Glutamatergic neuron (in vitro differentiated cells): ENCODE measurements at places on chromosomes 7 and 10.

DNA sequence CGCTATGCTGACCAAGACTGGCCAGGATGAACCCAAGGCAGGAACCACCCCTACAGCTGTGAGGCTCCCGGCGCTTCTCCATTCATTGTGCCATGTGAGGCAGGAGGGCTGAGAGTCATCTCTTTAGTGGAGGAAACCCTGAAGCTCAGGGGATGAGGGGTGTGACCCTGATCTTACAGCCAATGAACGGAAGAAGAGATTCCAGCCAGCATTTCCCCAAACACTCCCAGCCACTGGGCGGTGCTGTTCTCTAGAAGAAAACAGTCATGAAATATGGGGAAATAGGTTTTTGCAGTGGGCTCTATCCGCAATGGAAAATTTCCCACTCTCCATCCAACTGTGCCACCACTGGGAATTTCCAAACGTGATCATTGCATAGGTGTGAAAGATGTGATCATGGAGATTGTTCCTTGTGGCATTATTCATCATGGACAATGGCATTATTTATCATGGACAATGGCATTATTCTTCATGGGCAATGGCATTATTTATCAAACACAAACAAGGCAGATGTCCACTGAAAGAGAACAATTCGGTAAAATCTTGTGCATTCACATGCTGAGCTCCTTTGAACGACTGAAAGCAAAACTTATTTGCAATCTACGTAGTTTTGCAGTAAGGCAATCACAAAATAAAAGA lies 14.0 kb upstream of the SLC18A2 start:
- DNase-seq = peak; percentile 36

- DNase-seq = no peak
Measured at GRCh38 chr7:116762971-116763370, 91.0 kb downstream of the MET start.

DNA sequence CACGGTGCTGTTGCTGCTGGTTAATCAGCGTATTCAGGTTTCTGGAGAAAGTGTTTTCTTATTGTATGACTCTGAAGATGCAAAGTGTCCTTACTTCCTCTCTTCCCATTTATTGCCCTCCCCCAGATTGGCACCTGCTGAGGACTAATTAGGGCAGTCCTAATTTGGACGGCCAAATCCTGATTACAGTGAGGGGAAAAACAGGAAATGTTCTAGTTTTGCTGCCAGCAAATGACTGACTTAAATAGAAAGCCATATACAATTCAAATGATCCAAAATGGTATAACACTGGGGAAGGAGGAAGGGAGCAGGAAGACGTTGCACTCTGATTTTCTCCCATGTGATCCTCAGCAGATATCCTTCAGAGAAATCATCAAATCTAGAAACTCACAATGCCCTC lies 222.4 kb upstream of the LRGUK start:
- no peak for DNase-seq

DNA sequence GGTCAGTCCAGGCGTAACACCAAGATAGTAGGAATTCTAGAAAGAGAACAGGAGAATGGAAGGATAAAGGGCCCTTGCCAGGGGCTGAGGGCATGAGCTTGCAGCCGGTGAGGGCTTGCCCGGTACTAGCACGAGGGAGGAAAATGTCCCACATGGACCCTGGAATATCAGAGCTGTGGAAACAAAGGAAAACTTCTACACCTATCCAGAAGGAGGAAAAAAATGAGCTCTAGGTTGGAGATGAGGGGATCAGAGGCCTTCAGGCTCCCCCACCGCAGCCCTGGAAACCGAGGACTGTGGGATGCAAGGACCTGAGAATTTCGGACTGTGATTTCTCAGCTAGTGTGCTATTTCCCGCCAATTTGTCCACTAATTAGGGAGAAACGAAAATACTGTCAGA lies 22.1 kb downstream of the RAMP3 start:
- DNase-seq = no peak

DNA sequence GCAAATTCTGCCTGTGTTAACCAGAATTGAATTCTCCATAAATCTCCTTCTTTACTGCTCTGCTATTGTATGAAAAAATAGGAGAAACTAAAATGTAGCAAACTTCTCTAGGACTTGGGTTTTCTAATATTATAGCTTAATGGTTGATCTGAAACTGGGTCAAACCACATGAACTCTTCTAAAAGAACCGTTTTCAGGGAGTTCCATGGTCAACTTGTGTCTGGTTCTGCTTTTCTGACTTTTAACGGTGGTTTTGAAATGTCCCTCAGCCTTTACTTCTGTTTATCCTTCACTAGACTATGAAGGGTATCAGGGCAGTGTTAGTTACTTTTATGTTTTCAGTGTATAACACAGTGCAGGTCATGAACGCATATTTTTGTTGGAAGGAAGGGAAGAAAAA lies 242.2 kb downstream of the TSPAN12 start:
- DNase-seq = no peak

DNA sequence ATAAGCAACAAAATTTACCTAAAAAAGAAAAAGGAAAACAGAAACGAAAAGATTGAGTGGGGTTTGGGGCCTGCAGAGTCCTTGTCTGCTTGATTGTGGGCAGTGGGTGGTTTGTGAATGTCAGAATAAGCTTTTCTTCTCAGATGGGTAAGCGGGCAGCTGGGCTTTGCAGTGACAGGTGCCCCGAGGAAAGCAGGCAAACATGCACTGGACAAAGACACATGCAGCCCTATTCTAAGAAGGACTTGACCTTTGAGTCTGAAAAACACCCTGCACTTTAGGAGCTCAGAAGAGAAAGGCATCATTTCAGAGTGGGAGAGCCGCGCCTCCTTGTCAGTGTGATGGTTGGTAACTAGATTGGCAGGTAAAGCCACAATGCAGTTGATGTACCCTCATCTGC lies 562.7 kb downstream of the PTPRN2 start:
- no peak for DNase-seq

- DNase-seq = no peak
Measured at GRCh38 chr7:45132708-45133320, 21.3 kb upstream of the TBRG4 start.

DNA sequence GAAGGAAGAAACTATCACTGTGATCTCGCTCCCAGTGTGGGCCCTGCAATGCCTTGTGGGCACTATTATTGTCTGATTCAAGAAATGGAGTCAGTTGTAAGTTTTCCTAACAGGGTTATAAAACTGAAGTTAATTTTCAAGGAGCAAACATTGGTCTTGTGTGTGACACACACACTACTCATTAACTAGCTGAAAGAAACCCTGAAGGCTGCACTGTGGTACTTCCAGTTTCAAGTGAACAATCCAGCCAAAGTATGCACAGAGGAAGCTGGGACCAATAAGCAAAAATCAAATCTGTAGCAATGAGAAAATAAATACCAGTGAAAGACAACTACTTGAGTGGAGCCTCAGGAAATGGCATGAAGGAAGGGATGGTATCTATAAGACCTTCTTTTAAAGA lies 506.6 kb upstream of the POT1 start:
- DNase-seq = no peak

DNA sequence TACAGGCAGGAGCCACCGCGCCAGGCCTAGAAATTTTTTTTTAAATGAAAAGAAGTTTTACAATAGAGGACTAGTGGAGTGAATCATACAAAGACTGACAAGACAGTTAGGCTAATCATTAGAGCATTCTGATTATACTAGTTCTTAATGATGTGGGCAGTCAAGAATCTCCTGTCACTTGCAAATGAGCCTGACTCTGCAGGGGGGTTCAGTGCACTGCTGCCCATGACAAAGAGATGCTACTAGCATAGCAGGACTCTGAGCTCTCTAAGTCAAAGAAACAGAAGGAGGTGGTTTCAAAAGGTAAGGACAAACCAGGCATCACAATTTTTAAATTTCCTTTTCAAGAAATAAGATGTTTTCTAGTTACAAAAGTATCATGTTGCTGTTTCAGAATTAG lies 59.0 kb downstream of the CCDC6 start:
- DNase-seq = no peak

DNA sequence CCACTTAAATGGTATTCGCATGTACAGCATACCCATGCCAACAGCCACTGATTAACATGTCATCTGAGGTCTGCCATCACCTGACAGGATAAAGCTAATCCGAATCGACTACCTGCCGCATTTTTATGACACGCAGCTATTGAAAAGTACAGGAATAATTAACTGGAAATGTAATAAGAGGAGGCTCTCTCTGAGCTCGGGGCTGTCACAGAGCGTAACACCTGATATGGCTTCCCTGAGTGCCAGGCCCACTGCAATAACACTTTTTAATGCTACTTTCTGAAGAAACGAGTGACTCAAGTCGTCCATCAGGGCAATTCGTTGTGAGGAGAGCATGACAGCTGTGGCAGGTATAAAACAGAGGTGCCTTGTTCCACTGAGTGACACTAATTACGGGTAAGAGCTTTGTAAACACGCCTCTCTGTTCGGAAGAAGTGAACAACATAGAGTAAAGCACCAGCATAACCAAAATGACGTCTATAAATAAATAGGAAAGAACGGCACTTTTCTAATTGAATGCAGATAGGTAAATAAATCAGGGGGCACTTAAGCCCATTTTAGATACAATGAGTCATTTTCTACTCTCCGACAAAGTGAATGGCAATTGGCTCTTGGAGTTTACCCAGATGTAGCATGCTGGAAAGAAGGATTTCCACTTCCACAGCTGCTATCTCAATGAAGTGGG lies 56.5 kb upstream of the CREB5 start:
- DNase-seq = no peak

DNA sequence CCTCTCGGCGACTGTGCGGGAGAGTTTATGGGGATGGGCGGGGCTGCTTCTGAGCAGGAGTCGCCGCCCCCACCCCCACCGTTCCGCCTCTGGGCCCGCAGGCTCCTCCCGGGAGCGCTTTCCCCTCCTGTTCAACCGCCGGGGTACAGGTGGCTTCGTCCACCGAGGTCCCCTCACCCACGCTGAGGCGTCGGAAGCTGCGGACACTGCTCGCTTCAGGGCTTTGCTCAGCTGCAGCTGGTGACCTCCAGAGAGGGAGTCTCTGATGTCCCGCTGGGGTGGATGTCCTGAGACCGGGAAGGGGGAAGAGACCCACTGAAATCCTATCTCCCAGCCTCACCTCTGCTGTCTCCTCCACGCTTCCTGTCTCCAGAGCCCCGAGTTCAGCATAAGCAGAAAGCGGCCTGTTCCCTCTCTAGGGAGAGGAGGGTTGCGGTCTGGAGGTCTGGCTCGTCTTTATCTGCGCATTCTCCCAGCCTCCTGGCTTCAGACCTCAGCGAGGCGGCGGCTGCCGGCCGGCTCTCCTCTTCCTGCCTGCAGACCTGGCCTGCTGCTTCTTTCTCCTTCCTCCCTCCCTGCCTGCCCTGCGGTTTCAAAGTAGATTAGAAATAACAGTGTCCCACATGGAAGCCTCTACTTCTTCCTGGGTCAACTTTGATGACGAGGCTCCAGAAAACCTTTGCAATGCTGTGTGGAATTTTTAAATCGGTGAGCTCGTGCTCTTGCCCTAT lies 1.8 kb downstream of the CYP2E1 start:
- peak; percentile 66 for DNase-seq

DNA sequence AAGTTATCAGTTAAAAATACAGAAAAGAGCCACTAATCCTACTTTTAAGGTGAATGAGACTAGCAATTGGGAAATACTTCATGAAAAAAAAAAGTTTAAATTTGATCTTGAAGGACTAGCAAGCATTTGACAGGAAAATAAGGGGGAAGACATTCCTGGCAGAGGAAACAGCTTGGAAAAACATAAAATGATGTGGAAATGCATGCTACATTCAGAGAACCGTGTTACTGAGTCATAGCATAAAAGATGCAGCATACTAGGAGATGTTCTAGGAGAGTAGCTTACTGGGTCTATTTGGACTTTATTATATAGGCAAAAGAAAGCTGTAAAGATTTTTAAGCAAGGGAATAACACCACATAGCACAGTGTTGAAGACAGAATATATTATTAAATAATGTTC lies 108.6 kb upstream of the COL1A2 start:
- no peak for DNase-seq

- no peak for DNase-seq
Measured at GRCh38 chr7:155107126-155107525, 37.0 kb downstream of the HTR5A start.

- no peak for DNase-seq
Measured at GRCh38 chr7:153454306-153454705, 597.9 kb upstream of the DPP6 start.

DNA sequence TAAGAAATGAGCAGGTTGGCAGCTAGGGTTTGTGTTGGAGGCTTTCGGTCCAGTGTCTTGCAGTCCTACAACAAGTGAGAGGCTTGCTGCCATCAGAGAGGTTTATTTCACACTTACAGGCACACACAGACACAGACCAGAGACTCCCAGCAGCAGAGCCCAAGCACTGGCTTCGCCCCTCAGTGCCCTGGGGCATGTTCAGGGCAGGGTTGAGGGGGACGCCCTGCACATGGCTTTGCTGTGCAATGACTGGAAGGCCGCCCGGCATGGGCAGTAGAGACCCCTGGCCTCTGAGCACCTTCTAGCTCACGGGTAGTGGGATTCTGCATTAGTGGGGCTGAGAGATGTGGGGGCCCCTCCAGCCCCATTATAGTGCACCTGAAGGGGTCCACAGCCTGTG lies 3.8 kb downstream of the SPRN start:
- no peak for DNase-seq

- no peak for DNase-seq
Measured at GRCh38 chr10:24762161-24762924, 38.7 kb upstream of the ARHGAP21 start.

GRCh38 chr7:48251766-48252165 lies 80.5 kb downstream of the ABCA13 start:
- no peak for DNase-seq

DNA sequence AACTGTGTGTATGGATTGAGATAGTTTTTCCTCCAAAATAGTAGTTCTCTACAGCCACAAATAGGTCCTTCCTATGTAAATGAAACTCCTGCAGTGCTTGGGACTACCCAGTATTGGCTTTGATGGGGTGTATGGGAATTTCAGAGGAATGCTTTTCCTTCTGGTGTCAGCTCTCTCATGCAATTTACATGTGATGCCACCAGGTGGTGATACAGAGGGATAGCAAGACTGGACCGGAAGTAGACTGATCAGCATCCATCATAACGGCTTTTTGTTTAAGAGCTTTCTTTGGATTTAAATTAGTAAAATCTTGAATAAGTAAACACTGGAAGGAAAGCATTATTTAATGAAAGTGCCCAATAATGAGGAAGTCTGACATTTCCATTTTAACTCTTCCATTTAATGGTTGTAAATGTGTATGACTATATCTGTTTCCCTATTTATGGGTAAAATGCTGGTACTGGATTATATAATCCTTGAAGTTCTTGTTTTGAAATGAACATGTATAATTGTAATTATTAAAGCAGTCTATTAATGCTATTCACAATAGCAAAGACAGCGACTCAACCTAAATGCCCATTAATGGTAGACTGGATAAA lies 22.7 kb downstream of the DYNC1I1 start:
- no peak for DNase-seq

DNA sequence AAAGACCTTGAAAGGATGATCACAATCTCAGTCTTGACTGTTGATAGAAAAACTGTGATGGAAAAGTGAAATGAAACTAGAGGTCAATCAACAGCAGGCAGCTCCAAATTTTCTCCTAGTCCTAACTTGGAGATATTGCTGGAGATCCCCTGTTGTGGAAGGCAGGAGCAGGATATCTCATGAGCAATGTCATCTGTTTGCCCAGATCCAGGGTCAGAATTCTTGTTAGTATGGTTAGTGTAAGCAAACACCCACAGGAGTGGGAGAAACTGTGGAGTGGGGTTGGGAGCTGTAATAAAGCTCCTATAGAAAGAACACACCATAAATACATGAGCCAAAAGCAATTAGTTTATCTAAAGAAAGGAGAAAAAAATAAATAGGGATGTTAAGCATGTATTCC lies 169.0 kb downstream of the AKR1D1 start:
- no peak for DNase-seq

GRCh38 chr10:69633673-69634635 lies 3.9 kb downstream of the FAM241B start:
- no peak for DNase-seq
